ENCODE measurements at places on chromosomes 3 and 15.

DNA sequence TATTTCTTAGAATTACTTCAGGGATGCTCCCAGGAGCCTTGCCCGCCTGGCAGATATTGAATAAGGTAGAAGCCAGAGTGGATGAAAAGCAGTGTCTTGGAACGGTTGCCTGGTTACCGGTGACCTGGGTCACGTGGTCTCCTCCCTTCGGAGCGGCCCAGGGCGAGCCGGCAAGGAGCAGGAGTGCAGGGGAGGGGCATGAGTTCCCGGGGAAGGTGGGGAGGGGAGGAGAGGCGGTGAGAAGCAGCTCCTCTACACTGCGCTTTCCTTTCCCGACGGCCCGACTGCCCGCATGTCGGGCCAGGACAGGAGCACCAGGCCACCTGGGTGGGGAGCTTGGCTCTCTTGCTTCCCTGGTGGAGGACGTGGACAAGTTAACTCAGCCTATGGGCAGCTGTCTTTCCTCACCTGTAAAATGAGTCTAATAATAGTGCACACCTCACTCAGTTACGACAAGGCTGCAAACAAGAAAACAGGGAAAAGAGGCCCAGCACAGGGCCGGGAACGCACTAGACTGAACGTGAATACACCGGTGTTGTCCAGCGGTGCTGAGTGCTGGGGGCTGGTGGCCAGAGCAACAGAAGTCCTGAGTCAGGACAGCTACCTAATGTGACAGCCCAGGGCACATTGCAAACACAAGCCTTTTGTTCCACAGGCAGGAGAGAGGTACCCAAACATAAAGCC, 198.3 kb downstream of the ADAMTS9 start:
- no peak for DNase-seq

- DNase-seq, result no peak
These were observed 263.0 kb upstream of the NECTIN3 start for GRCh38 chr3:110808630-110809029.

DNA sequence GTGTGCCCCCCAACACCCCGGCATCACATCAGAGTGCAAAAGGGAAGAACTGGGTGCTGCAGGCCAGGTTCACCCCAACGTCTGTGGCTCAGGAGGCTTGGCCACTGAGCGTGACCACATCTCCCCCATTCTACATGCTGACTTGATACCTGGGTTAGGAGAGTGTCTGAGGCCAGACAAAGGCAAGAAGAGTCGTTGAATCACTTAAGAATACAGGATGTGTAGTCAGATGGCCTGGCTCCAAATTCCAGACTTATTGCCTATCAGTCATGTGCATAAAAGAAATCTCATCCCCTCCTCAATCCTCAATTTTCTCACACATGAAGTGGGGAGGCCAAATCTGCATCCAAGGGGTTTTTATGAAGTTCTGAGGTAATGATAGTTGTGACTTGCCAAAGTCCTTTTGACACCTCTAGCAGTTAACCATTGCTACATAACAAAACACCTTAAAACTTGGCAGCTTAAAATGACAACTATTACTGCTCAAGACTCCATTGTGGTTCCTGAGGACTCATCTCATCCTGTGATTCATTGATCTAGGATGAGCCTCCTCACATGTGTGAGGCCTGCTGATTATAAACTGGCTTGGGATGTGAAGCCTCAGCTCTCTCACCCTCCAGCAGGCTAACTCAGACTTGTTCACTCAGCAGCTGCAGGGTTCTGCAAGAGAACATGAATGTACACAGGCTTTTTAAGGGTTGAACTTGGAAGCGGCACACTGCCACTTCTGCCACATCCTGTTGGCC, 138.8 kb upstream of the TLE3 start:
- no peak for DNase-seq

- DNase-seq, result no peak
These were observed 14.9 kb downstream of the SORD start for GRCh38 chr15:45037936-45038335.

- no peak for DNase-seq
These were observed 79.9 kb downstream of the CHSY1 start for GRCh38 chr15:101171954-101172353.

DNA sequence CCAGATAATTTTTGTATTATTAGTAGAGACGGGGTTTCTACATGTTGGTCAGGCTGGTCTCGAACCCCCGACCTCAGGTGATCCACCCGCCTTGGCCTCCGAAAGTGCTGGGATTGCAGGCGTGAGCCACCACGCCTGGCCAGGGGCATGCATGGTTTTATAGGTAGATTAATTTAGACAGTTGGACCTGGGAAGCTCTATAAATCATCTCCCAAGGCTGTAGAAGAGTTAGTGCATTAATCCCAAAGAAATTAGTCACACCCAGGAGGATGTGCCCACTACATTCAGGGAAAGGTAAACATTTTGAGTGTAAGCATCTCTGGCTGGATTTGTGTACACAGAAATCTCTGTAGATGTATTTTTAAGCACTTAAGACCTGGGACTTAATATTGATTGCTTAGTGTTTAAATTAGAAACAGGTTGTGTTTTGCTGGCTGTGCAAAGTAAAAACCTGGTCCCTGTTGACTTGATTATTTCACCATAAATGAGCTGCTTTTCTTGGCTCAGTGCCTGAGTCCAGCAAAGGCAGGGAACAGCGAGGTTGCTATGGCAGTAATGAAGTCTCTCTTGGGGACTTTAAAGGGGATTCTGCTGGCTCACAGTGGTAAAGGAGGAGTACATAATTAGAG, 19.2 kb downstream of the EXOSC7 start:
- no peak for DNase-seq

DNA sequence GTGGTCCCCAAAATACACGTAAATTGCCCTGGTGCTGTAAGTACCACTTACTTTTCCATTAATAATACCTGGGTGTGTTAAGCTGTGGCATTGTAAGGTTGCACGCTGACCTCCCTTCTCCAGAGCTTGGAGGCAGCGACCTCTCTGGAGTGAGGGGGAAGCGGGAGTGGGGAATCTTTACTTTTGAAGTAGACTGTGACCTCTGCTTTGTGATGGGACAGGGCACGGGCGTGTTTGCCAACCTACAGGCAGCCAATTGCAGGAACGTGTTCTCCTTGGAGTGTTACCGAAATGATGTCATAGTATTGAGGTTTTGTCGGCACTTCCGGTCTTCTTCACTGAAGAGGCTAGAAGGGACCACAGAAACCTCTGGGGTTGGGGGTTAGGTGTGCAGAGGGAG, 227.3 kb upstream of the C2CD4B start:
- no peak for DNase-seq

- no peak for DNase-seq
These were observed 18.1 kb upstream of the ATP13A5 start for GRCh38 chr3:193396451-193397244.

DNA sequence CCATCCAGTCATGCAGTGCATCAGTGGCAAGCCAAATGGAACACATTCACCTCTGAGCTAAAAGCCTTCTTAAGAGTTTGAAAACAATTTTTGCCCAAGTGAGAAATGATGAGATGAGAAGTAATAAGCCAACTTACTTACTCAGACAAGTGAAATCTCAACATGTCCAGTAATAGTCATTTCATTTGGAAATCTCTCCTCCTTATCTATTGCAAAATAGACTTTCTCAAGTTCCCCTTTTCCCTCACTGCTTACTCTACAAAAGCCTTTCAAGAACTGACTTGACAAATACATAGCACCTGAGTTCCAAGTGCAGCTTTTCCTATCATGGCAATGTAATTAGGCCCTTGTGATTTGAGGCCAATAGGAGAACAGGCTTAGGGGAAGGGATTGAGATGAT, 282.3 kb downstream of the SLC9A9 start:
- no peak for DNase-seq

GRCh38 chr3:45499529-45499928, 95.0 kb upstream of the LIMD1 start:
- no peak for DNase-seq

DNA sequence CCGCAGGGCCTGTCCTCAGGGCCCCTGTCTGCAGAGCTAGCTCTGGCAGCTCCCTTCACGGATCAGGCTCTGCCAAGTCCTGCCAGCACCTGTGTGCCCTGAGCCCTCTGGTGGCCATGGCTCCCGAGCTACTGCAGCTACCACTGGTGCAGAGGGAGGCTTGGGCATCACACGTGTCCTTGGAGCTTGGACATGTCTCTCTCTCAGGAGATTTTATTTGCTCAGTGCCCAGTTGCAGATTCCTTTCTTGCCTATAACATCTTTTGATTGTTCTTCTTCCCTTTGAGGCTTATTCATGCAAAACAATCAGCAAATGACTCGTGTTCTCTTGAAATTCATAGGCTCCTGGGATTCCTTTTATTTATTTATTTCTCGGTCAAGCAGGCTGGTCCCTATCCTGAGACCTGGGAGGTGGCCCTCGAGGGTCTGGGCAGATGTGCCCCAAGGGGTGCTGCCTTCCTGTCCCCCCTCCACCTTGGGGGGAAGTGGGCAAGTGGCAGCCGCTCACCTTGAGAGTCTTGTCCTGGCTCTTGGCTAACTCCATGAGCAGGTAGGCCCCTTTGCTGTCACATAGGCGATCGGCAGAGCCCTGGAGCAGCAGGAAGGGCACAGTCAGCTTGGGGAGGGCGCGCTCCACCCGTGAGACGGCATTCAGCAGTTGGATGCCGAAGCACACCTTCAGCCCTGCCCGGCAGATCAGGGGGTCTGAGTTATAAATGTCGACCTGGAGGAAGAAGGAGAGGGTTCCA, 21.9 kb downstream of the ABTB1 start:
- DNase-seq, result peak; percentile 9

DNA sequence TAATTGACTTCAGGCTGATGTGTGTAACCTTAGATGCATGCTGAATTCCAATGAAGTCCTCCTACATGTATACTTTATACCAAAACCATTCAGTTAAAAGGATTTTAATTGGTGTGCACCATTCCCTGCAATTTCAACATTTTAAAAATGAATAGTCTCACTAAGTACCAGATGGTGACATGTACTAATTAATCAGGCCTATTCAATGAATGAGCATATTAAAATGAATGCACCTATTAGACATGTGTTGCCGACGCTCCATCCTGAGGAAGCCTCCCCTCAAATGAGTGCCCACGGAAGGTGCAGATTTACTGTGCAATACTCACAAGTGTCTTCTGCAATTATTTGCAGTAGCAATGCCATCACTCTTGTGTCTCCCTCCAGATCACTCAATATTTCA, 124.7 kb upstream of the TSPAN3 start:
- DNase-seq, result no peak

DNA sequence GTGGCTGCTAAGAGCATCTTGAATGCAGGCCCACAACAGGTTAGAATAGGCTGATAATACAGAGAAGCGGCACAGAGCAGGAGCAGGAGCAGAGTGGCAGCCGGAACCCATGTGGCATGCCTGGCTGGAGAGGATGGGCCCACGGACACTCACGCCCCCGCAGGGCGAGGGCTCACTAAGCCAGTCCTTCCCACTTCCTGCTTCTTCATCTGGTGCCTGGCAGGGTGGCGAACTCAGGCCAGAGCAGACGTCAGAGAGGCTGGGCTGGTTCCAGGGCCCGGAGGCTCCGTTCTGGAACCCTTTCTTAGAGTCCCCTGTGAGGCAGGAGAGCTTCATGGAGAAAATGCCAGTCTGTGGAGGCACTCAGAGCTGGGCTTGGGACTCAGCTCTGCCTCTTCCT, 195.1 kb downstream of the NTRK3 start:
- DNase-seq, result no peak

- no peak for DNase-seq
These were observed at the start of gene COL8A1 for GRCh38 chr3:99638167-99638948. Gene COL8A1 (plus strand): TSS chr3:99638594. CDS start chr3:99790683, 152,089 bp downstream.

GRCh38 chr3:139970526-139970925, 35.5 kb downstream of the CLSTN2 start:
- no peak for DNase-seq

GRCh38 chr15:100764778-100765466, 114.7 kb upstream of the ALDH1A3 start:
- no peak for DNase-seq

GRCh38 chr3:171228240-171228639, 201.7 kb upstream of the SLC2A2 start:
- no peak for DNase-seq

GRCh38 chr15:97141360-97141759, 810.9 kb downstream of the NR2F2 start:
- DNase-seq, result no peak

GRCh38 chr3:136186344-136186743, 9.8 kb downstream of the MSL2 start:
- no peak for DNase-seq

DNA sequence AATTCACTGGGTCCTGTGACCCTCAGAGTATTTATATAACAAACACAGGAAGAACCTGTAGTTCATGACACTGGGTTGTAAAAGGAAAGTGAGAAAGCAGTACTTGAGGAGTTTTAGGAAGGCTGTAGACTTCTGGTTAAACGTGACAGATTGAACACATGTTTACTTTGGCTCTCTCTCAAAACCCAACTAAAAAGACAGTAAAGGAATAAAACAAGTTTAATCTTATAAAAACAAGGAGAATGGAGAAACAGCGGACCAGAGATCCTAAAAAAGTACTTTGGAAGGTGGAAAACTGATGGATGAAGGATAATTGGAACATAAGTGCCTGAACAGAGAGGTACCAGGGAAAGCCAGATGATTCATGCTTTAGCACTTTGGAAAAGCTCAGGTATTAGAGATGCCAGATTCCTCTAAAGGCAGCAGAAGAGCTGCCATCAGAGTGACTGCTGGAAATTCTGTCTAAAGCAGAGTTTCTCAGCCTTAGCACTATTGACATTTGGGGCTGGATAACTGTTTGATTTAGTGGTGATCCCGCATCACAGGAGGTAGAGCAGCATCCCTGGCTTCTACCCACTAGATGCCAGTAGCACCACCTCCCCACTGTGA, 182.9 kb upstream of the RORA start:
- DNase-seq, result no peak

GRCh38 chr3:27081992-27082607, 287.1 kb downstream of the NEK10 start:
- DNase-seq, result no peak

GRCh38 chr15:62483814-62484213, 318.7 kb upstream of the C2CD4B start:
- DNase-seq, result no peak

DNA sequence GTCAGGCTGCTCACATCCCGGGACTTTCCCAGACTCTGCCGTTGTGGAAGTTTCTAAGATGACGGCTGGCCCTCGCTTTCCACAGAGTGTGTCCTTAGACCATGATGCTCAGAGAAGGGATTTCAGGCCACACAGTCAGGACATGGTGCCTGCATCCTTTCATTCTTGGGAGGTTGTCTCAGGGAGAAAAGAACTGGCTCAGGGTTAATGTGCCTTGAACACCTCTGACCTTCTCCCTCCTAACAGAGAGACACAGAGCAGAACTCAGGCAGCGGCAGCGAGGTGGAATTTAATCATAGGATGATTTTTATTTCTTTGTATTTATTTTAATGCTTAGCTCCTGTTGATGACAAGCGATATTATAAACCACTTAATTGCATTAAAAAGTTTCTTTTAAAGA, 96.9 kb upstream of the ATP2B2 start:
- DNase-seq, result no peak

- DNase-seq, result no peak
These were observed 8.6 kb upstream of the SLCO3A1 start for GRCh38 chr15:91844928-91845327.

- no peak for DNase-seq
These were observed 155.8 kb upstream of the FRMD4B start for GRCh38 chr3:69541711-69542088.

DNA sequence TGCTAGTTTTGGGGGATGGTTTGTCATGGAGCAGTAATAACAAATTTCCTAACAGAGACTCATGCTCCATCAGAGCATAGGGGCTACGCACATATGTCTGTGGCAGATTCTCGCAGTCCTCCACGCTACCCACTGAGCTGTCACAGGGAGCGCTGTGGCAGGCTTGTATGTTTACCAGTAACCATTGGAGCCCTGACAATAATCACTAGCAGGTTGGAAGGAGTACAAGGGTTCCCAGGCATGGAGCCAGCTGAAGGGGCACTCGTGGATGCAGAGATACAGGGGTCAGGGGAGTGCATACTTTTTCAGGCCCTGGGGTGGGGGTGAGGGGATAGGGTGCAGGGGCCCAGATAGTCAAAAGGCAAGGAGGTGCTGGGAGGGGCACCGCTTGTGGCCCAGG, 7.9 kb upstream of the GP9 start:
- no peak for DNase-seq

All from stimulated activated CD8-positive, alpha-beta memory T cell treated with anti-CD3 and anti-CD28 coated beads, Interleukin-4, amount 100 ng/mL, for 4 hours (primary cell).